ENCODE measurements at places on chromosomes 7 and 10.

- no peak for DNase-seq
Measured at GRCh38 chr10:120539076-120539475, 82.0 kb downstream of the PLPP4 start.

DNA sequence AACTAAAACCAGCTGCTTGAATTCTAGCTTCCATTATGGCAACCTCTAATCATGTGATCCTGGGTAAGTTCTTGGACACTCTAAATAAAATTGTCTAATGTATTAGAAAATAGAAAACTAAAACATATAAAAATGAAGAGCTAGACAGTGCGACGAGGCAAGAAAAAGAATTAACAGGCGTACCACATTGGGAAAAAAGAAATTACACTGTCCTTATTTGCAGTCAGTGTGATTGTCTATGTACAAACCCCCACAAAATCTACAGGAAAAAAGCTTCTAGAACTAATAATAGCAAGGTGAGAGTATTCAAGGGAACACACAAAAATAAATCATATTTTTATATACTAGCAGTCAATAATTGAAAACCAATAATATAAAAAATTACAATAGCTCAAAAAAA lies 625.6 kb upstream of the MKI67 start:
- no peak for DNase-seq

DNA sequence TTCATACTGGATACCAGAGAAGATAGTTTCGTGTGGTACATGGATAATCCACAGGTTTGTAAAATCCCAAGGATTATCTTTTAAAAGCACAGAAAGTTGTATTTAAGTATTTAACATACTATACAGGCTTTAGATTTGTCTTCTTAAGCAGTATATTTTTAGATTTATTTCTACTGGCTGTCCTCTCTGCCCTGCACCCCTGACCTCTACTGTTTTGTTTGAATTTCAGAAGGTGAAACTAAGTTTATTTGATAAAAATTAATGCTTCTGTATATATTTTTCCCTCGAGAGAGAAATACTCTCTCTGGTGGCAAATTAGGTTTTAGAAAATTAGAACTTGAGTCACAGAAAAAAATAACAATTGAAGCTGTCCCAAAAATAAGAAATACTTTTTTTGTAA lies 18.8 kb downstream of the PLEKHA1 start:
- no peak for DNase-seq

DNA sequence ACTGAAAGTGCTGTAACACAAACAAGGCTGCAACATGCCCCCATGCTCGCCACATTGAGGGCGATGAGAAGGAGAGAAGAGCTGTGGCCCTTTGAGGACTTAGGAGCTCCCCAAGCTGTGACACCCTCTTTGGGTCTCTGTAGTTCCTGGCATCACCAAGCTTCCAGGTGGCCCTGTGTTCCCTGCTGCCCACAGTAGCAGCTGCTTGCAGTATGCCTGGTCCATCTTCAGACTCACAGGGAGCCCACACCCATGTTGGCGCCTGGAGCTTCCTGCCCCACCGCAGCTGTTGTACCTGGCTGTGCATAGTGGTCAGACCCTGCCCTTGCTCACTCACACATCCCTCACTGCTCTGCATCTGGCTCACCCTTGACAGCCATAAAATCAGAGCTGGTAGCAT lies 401.2 kb upstream of the NRG3 start:
- no peak for DNase-seq

DNA sequence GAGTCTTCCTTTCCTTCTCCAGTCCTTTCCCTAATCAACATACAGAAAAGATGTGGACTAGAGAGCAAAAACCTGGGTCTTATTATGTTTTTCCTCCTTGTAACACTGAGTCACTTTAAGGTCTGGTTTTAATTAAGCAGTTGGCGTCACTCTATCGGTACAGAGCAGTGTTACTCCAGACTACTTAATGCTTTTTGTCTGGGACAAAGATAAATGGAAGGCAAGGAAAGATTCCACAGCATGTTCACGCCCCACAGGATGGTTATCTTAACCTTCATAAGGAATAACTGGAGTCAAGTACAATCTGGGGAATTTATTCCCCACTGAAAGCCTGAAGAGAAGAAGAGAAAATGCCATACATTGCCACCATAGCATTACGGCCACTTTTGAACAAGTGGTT lies 145.7 kb downstream of the ELAPOR2 start:
- no peak for DNase-seq

- DNase-seq: no peak
Measured at GRCh38 chr10:7102084-7102483, 308.8 kb downstream of the SFMBT2 start.

GRCh38 chr7:26784118-26784517 lies 80.3 kb downstream of the SKAP2 start:
- DNase-seq: no peak

Data from activated CD8-positive, alpha-beta T cell treated with anti-CD3 and anti-CD28 coated beads for 36 hours (primary cell).